ENCODE measurements at places on chromosomes 2 and 18.

DNA sequence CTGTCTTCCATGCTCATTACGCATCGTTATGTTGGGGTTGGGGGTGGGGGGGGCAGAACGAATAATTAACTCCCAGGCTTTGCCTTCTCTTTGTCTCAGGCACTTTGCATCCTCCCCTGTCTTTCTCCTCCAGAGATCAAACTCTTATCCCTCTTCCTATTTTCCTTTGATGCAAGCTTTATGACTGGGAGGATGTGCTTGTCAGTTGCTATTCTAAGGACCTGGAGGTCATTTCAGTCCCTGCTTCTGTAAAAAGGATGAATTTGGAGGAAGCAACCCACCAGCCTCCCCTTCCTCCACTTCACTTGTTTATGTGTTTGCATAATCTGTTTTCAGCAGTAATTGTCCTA lies 87.5 kb downstream of the ZCCHC2 start:
- no peak for DNase-seq

- DNase-seq: no peak
These were observed 84.3 kb downstream of the GBX2 start for GRCh38 chr2:236083934-236084333.

DNA sequence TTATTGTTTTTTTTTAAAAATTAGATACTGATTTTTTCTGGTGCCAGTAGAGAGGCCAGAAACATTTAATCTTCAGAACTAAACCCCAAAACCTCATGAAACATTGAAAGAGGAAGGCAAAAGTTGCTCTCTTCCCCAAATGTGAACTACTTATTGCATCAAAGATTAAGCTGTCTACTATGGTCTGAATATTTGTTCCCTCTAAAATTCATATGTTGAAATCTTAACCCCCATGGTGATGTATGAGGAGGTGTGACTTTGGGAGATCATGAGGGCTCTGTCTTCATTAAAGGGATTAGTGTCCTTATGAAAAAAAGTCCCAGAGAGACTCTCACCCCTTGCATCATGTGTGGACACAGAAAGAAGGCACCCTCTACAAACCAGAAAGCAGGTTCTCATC lies 28.2 kb upstream of the SLC8A1 start:
- no peak for DNase-seq

- DNase-seq: no peak
These were observed 104.8 kb upstream of the LGALSL start for GRCh38 chr2:64349131-64349530.

DNA sequence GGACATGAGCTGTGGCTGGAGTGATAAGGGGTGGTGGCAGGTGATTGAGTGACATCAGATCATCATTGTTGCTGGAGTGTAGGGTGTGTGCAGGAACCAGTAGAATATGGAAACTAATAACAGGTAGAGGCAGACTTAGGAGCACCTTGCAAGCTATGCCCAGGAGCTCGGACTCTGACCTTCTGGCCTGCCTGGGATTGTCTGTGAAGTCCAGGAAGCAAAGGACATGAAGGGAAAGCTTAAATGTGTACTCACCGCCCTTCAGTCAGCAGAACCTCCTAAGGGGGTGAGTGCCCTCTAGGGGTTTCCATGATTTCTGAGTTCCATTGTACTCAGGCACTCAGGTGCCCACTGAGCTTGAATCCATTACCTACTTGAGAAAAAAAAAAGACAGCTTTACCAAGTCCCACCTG lies 104.2 kb downstream of the CRIM1 start:
- no peak for DNase-seq

GRCh38 chr2:109349503-109350465 lies 220.8 kb downstream of the SH3RF3 start:
- DNase-seq: no peak

DNA sequence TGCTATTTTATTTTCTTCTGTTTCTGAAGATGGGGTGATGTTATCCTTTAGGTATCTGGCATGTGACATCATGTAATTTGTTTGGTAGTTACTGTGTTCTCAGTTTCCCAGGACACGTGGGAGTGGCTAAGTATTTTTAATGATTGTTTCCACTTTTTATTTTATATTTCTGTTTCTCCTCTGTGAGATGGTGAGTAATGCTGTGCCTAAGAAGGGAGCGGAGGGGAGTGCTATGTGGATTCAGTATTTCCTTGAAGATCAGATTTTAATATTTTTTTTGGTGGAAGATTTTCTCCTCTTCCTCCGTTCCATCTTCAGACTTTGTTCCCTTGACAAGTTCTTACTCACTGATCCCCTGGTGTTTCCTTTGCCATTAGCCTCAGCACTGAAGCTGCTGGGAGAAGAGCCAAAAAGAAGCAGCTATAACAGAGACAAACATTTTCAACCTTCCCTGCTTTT lies 180.0 kb upstream of the MMADHC start:
- DNase-seq: no peak

DNA sequence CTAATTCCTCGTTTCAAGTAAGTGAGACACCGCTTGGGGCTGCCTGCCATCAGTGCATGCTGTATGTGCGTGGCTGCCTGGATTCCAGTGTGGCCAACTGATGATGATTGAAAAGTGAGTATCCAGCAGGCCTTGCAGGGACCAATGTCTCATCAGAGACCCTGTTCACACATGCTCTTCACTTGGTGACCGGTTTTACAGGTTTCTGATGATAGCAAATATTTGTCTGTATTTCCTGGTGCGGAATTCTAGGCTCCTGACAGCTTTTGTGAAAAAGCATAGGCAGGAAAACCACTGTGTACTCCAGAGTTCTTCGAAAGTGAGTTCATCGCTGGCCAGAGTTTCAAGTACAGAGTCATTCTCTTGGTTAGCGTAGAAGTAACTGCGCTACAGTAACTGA lies 13.8 kb upstream of the YWHAQ start:
- DNase-seq: no peak

DNA sequence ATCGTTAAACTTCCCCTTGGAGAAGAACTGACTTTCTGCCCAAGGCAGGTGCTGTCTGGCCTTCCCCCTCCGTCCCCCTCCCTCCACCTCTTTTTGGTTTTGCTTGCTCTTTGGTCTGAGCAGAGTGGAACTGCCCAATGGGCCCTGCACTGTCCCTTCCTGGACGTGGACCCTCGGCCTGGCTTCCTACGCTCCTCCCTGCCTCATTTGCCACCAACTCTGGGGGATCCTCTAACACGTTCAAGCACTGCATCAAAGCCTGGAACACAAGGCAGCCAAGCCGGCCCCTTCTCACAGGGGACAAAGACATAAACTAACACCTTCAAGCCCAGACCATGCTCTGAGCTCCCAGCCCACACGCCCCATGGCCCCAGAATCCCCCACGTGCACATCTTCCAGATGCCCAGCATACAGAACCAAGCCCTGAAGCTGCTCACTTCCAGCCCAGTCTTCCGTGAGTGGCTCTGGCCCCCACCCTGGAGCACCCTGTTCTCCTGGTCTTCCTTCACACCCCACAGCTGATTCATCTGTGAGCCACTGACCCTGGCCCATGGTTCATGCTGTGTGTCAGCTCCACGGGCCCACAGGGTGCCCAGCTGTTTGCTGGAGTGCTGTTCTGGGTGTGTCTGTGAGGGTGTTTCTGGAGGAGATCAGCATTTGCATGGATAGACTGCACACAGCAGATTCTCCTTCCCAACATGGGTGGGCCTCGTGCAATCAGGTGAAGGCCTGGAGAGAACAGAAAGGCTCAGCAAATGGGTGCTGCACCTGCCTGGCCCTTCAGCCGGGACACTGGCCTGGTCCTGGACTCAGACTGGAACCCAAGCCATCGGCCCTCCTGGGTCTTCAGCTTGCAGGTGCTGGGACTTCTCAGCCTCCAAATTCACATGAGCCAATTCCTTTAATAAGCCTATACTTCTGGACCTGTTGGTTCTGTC lies 247.1 kb upstream of the SALL3 start:
- no peak for DNase-seq

- no peak for DNase-seq
These were observed 106.4 kb downstream of the VAPA start for GRCh38 chr18:10020171-10020570.

DNA sequence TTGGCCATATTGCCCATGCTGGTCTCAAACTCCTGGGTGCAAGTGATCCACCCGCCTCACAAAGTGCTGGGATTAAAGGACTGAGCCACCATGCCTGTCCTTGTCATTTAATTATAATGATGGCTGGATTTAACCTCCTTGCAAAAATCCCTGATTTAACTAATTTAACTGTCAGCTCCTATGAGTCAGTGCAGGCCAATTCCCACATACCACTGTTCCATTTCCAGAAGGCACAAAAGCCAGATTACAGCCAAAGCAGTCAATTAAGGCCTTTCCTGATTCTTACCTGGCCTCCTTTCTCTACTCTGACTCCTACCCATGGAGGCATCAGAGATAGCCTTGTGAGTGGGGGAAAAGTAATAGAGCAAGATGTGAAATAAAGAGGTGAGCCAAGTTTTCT lies 12.3 kb upstream of the SLC35F5 start:
- no peak for DNase-seq

GRCh38 chr2:196875414-196875813 lies 51.1 kb downstream of the PGAP1 start:
- no peak for DNase-seq

- DNase-seq: no peak
These were observed 40.5 kb downstream of the RBKS start for GRCh38 chr2:27849558-27850205.

DNA sequence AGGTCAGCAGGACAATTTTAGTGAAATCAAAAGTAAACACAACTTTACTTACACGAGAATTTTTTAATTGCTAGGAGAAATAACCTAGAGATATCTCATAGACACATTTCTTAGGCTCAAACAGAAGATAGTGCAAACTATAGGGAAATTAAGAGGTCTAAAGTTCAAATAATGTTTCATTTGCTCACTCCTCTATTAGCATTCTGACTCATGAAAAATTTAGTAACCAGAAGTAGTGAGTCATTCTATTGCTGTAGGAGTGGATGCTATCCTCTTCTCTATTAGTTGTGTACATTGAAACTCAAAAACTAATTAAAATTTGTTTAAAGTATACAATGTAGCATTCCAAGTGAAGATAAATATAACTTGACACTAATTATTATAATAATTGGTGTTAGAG lies 908.3 kb upstream of the TMEFF2 start:
- no peak for DNase-seq
